Panc1 (cell line): ENCODE measurements at places on chromosomes 2 and 18.

GRCh38 chr2:242098445-242099128, 229.1 kb downstream of the RTP5 start:
- no peaks in the 10 kb centered on the region for H3K36me3 ChIP-seq
- H3K27me3 ChIP-seq: no peaks in the 10 kb centered on the region
- H3K4me3 ChIP-seq: no peak overlapping the region
- no peak overlapping the region for H3K27ac ChIP-seq

GRCh38 chr2:41771710-41772109, 276.1 kb upstream of the PKDCC start:
- no peaks in the 10 kb centered on the region for H3K4me1 ChIP-seq
- H3K4me3 ChIP-seq: no peak overlapping the region
- H3K36me3 ChIP-seq: no peaks in the 10 kb centered on the region

- H3K27ac ChIP-seq: no peak overlapping the region
- no peaks in the 10 kb centered on the region for H3K27me3 ChIP-seq
- no peak for DNase-seq
- H3K4me3 ChIP-seq: no peak overlapping the region
These were observed 381.2 kb upstream of the NETO1 start for GRCh38 chr18:73249030-73249429.

DNA sequence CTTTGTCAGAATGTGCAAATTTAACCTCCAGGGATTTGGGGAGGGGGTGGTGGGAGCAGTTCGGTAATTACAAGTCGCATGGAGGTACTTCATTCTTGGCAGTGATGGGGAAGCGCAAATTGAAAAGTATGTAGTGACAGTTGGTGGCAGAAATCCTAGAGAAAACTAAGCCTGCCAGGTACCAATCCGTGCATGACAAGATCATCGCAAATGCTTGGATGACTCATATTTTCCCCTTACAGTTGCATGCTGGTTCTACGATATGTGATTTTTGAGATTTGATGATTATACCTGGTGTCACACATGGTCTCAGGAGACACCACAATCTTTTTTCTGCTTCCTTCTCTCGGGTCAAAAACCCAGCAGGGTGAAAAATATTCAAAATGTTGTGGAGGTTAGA, 479.7 kb upstream of the ID2 start:
- H3K36me3 ChIP-seq: no peaks in the 10 kb centered on the region
- no peaks in the 10 kb centered on the region for H3K4me1 ChIP-seq
- H3K4me3 ChIP-seq: no peak overlapping the region
- DNase-seq: no peak
- no peak overlapping the region for H3K27ac ChIP-seq

DNA sequence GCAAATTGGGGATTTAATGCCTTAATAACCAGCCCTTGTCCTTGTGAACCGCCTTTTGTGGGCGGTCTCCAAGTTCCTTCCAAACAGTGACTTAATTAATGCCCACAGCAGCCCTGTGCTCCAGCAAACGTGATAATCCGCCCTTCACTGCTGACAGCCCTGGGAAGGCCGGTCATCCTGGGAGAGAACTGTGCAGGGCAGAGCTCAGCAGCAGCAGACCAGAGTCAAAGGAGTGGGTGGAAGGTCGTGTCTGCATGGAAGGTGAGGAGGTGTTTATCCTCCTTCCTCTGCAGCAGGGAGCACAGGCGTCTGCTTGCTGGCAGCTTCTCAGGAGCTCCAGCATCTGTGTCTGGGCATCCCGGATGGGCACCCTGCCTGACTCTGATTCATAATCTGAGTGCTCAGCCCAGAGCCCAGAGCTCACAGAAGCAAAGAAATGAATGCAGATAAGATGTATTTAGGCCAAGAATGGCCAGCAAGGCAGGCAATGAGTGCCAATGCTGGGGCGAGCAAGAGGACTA, 270.0 kb upstream of the PXDN start:
- H3K36me3 ChIP-seq: no peaks in the 10 kb centered on the region
- no peaks in the 10 kb centered on the region for H3K27me3 ChIP-seq
- no peak overlapping the region for H3K27ac ChIP-seq
- no peaks in the 10 kb centered on the region; the same call in 1 of the 2 replicates for H3K4me1 ChIP-seq
- DNase-seq: no peak
- H3K4me3 ChIP-seq: no peak overlapping the region

DNA sequence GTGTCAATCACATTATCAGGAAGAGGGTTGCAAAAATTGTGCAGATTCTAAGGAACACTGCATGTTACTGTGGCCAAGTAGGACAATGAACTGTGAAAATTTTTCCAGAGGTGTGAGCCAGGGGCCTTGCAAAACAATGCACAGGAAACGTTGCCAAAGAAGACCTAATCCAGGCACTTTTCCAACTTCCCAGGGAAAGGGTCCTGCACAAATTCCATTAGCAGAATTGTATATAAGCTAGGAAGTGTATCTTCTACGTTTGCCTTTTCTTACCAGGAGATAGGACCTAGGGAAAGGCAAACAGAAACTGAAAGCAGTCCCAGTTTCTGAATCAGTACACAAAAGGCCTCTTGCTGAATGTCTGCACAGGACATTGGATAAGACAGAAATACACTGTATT, 1888.3 kb upstream of the CELF4 start:
- DNase-seq: no peak
- H3K4me3 ChIP-seq: peak overlapping the region; percentile 29
- no peaks in the 10 kb centered on the region; the same call in 1 of the 2 replicates for H3K36me3 ChIP-seq

DNA sequence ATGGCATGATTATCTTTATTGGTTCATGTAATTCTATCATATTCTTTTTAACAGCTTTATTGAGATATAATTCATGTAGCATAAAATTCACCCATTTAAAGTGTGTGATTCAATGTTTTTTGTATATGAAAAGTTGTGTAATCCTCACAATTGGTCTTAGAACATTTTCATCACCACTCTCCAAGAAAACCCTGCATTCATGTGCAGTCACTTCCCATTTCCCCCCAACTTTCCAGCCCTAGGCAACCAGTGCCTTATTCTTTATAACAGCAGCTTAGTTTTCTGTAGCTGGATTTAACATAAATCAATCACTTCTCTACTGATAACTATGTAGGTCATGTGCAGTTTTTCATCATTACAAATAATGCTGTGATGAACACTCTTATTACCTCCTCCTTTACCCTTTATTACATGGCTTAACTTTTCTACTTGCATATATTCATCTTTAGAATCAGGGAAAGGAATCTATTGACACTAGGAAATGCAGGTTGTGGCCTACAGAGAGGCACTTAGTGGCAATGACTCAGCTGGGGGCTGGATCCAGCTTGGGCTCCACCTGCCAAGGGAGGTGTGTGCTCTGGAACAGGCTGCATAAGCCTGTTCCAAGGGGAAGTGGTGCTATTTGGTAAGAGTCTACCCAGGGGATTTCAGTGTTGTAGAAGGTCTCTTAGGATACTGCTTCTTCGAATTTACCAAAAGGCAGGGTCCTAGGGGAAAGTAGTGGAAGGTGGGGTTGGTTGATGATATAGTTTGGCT, 89.1 kb downstream of the ETAA1 start:
- H3K27ac ChIP-seq: no peak overlapping the region
- H3K4me1 ChIP-seq: no peaks in the 10 kb centered on the region
- no peaks in the 10 kb centered on the region for H3K36me3 ChIP-seq
- H3K27me3 ChIP-seq: no peaks in the 10 kb centered on the region
- no peak for DNase-seq

GRCh38 chr2:141440072-141440635, 690.7 kb downstream of the LRP1B start:
- H3K27me3 ChIP-seq: no peaks in the 10 kb centered on the region
- no peak overlapping the region for H3K27ac ChIP-seq
- H3K36me3 ChIP-seq: no peaks in the 10 kb centered on the region
- H3K4me3 ChIP-seq: no peak overlapping the region
- H3K4me1 ChIP-seq: no peaks in the 10 kb centered on the region

- H3K4me1 ChIP-seq: peaks cover 6% of the 10 kb centered on the region; the same call in 1 of the 2 replicates
- H3K27ac ChIP-seq: no peak overlapping the region
- H3K4me3 ChIP-seq: no peak overlapping the region
These were observed 31.9 kb downstream of the KIDINS220 start for GRCh38 chr2:8805278-8806210.

DNA sequence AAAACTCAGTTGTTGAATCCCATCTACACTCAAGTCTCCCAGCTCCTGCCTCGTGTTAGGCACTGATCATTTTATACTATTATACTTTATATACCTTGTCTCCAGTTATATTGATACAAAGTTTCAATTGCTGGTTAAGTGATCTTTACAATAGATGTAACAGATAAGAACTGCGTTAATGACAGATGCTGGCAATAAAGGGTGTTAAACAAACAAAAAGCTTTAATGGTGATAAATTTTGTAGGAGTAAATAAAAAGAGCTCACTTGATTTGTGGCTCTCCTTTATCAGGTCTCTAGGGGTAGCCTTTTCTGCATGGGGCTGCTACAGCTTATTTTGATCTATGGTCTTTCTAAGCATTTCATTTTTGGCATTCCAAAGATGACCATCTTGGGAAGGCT, 106.9 kb upstream of the GAREM1 start:
- DNase-seq: no peak
- no peak overlapping the region for H3K4me3 ChIP-seq
- no peak overlapping the region for H3K27ac ChIP-seq
- H3K4me1 ChIP-seq: no peaks in the 10 kb centered on the region
- no peaks in the 10 kb centered on the region for H3K36me3 ChIP-seq
- H3K27me3 ChIP-seq: no peaks in the 10 kb centered on the region

GRCh38 chr2:20227894-20228505, 3.1 kb upstream of the SDC1 start:
- DNase-seq: no peak
- H3K36me3 ChIP-seq: no peaks in the 10 kb centered on the region; the same call in 1 of the 2 replicates
- no peak overlapping the region for H3K27ac ChIP-seq
- no peaks in the 10 kb centered on the region for H3K27me3 ChIP-seq
- peaks cover 13% of the 10 kb centered on the region for H3K4me1 ChIP-seq

DNA sequence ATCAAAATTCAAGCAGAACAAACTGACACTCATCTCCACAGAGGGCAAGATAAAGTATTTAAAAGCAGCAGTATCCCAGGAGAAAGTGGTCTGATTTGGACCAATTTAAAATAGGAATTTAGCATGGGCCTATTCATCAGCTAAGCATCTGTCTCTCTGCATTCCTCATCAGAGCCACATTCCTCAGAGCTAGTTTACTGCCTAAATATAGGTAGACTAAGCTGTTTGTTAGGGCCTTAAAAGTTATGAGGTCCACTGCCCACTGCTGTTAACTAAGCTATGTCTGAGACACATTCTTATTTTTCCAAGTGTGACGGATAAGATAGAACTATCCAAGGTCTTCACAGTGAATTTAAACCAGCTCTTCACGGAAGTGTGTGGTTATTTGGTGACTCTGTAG, 17.6 kb downstream of the NEB start:
- no peak overlapping the region for H3K4me3 ChIP-seq
- no peaks in the 10 kb centered on the region for H3K4me1 ChIP-seq
- peaks cover 2% of the 10 kb centered on the region for H3K27me3 ChIP-seq
- DNase-seq: no peak
- H3K27ac ChIP-seq: no peak overlapping the region
- no peaks in the 10 kb centered on the region for H3K36me3 ChIP-seq

DNA sequence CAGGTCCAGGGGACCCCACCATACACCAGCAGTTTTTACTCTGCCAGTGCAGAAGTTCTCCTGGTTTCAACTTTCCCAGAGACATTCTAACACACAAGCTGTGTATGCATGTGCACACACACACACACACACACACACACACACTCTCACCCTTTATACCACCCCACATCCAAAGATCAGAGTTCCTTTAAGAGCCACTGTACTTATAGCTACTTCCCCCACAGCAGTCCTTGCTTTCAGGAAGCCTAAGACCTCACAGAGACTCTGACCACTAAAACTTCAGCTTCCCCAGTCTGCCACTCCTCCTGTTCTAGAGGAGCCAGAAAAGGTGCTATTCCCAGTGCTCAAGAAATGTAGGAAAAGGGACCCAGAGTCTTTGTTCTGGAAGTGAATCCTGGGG, 107.8 kb downstream of the ZNF521 start:
- no peaks in the 10 kb centered on the region for H3K36me3 ChIP-seq
- no peak overlapping the region for H3K27ac ChIP-seq
- H3K4me1 ChIP-seq: no peaks in the 10 kb centered on the region
- H3K27me3 ChIP-seq: no peaks in the 10 kb centered on the region
- H3K4me3 ChIP-seq: no peak overlapping the region
- DNase-seq: no peak

DNA sequence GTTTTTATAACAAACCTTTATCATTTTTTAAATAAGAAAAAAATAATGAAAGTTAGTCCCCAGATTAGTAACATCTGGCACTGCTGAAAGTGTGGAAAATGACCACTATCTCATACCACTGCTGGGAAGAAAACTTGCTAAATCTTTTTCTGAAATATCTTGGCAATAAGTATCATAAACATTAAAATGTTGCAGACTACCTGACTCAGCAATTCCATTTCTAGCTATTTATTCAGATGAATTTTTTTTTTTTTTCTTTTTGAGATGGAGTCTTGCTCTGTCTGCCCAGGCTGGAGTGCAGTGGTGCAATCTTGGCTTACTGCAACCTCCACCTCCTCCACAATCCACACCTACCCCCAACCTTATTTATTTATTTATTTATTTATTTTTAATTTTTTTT, 35.3 kb upstream of the SOS1 start:
- H3K36me3 ChIP-seq: no peaks in the 10 kb centered on the region
- no peak overlapping the region for H3K27ac ChIP-seq
- DNase-seq: no peak
- H3K27me3 ChIP-seq: no peaks in the 10 kb centered on the region
- H3K4me3 ChIP-seq: no peak overlapping the region

GRCh38 chr2:96315400-96316071, 9.6 kb upstream of the ITPRIPL1 start:
- no peak for DNase-seq
- no peaks in the 10 kb centered on the region for H3K36me3 ChIP-seq
- H3K4me3 ChIP-seq: no peak overlapping the region

DNA sequence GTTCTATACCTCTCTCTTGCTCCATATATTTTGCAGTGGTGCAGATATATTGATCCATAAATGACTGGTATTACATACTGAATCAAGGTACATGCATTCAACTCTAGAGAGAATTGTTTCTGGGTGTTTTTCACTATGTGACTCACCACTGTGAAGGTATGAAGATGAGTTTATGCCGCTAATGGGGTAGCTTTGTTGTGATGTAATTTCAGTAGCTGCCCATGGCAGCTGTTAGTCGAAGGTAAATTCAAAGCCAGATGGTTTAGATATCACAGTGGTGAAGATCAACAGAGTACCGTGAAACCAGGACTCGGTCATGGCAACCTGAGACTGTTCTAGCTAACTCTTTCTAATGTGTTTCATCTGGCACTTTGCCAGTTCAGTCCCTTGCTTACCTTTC, 50.4 kb downstream of the PKP4 start:
- DNase-seq: no peak
- no peaks in the 10 kb centered on the region for H3K36me3 ChIP-seq
- no peak overlapping the region for H3K4me3 ChIP-seq

- H3K36me3 ChIP-seq: no peaks in the 10 kb centered on the region
- no peak overlapping the region for H3K27ac ChIP-seq
These were observed 216.8 kb downstream of the CAMKMT start for GRCh38 chr2:44578471-44579093.

DNA sequence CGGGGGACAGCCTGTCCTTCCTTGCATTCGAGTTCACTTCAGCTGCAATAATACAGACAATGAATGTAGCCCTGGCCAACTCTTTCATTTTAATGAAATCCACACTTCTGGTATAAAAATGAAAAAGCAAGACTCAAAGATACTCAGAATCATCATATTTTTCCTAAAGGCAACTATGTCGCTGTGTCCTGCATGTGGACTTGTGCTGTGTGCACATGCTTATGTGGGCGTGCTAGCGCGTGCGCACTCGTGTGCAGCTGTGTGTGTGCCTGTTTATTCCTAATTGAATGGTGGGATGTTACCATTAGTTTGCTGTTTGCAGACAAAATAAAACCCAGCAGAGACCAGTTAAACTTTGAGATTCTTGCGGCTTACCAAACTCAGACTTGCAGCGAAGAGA, 49.6 kb downstream of the SMIM21 start:
- H3K4me3 ChIP-seq: no peak overlapping the region
- peaks cover 9% of the 10 kb centered on the region for H3K27me3 ChIP-seq
- no peaks in the 10 kb centered on the region for H3K4me1 ChIP-seq
